Adipocyte (in vitro differentiated cells): ENCODE measurements at places on chromosomes 13 and 19.

DNA sequence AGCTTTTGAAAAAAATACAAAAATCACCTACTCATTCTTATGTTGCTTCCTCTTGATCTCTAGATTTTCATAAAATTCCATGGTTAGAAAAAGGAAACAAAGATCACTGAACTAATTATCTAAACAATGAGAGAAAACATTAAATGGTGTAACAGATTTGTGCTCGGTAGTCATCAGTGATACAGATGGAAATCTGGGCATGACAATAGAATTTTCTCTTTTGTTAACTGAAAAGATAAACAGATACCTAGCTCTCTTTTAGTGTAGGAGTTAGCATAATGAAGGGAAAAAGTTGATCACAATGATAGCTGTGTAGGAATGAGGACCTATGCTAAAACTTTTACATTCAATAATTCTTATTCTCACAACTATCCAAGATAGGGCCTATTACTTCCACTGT is 103.7 kb downstream of the TBC1D4 start:
- no peak for DNase-seq

- no peak for DNase-seq
Observed at GRCh38 chr19:1465191-1466016, 13.6 kb downstream of the C19orf25 start.

DNA sequence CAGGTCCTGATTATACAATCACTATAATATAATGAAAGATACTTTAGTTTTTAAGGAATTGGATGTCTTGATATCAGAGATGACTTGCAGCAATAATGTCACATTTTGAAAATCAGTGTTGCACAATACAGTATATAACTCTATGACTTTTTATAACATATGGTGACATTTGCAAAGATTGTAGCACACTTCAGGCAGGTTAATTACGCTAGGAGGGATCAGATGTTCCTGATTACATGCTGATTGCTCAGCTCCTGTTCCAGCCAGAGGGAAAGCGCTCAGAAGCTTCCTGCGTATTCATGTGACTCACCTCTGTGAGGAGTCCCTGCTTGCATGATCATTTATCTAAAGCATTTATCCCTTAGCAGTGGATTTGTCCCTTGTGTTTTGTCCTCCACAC is 265.6 kb downstream of the GPC5 start:
- no peak for DNase-seq

DNA sequence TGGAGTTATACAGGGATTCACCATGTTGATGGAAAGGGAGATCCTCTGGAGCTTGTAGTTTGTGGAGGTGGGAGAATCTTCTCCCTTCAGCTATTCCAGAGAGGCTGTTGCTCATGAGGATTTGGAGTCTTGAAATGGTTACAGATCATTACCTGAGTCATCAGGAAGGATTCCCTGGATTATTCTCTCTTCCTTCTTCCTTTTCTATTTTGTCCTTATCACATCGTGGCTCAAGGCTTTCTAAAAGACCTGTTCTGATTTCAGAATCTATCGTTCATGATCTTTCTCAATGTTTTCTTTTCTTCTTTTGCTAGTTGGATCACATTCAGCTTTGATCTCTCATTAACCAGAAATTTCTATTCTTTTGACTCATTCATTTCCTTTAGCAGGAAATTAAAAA is 196.0 kb downstream of the KLF5 start:
- DNase-seq = no peak

GRCh38 chr19:4066176-4066606 is 508 bp downstream of the ZBTB7A start:
- no peak for DNase-seq

DNA sequence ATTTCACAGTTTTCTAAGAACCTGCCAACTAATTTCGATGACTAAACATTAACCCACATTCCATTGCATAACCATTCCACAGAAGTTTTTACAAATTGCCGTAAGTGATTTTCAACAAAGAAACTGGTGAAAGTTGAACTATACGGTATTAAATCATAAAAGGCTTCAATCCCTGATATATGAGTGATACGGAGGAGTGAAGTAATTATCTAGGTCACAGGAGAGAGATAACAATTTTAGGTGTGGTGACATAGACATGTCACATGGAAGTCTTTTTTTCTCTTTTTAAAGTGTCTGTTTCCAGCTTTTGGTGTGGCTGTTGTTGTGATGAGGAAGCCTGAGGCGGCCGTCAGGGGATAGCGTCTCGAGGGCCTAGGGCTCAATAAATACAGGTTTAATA is 29.4 kb downstream of the TBC1D4 start:
- no peak for DNase-seq

- DNase-seq = no peak
Observed at GRCh38 chr13:44088991-44089413, 209.3 kb downstream of the LACC1 start.
